Hematopoietic multipotent progenitor cell treated with erythropoietin and hydrocortisone succinate and interleukin-3 and kit ligand, for 17 days (in vitro differentiated cells): ENCODE measurements at places on chromosomes 4 and X.

DNA sequence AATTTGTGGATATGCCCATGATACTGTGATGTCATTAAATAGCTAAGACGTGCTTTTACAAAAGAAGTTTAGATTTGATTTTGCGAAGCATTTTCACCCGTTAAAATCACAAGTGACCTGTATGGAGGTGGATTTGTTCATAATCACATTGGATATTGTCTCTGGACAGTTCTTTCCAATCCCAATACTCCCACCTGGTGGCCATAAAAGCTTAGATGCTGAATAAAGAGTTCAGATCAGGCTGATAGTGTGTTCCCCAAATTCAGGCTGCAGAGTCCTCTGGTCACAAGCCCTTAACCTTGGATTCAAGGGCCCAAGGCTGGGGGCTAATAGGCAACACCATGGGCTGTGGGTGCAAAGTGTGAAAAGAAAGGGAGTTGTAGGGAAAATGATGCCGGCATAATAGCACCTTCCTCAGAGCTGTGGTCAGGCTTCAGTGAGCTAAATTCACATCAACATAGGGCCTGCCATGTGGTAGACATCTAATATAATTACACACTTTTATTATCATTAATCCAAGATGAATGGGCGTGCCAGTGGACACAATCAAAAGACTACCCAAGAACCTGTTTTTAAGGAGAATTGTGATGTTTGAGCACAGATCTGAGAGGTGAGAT, 28.1 kb downstream of the SMIM43 start:
- peak; percentile 44 for DNase-seq

DNA sequence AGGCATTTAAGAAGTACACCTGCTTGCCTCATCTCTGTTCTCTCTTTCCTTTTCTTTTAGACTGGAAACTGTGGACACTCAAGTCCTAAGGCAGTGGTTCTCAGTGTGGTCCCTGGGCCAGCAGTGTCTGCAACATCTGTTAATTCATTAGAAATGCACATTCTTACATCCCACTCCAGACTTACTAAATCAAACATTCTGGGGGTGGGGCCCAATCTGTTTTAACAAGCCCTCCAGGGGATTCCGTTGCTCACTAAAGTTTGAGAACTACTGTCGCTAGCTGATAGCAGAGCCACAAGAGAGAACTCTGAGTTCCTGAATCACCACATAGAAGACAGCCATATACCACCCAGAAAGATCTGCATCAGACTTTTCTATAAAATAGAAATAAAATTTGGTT, 430.6 kb downstream of the BCOR start:
- no peak for DNase-seq

DNA sequence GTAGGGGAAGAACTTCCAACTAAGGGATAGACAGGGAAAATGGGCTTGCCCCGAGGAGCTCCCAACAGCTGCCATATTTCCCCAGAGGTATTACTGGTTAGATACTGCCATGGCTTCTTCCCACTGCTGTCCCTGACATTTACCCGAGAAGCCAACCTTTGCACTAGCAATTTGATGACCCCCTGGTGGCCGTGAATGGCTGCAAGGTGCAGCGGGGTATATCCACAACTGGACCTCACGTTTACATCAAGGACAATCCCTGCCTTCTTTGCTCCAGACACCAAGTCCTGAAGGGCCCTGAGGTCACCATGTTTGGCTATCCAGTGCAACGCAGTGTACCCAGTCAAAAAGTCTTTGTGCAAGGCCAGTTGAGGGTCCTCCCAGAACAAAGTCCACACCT, 2.3 kb downstream of the SOWAHB start:
- DNase-seq, result no peak

DNA sequence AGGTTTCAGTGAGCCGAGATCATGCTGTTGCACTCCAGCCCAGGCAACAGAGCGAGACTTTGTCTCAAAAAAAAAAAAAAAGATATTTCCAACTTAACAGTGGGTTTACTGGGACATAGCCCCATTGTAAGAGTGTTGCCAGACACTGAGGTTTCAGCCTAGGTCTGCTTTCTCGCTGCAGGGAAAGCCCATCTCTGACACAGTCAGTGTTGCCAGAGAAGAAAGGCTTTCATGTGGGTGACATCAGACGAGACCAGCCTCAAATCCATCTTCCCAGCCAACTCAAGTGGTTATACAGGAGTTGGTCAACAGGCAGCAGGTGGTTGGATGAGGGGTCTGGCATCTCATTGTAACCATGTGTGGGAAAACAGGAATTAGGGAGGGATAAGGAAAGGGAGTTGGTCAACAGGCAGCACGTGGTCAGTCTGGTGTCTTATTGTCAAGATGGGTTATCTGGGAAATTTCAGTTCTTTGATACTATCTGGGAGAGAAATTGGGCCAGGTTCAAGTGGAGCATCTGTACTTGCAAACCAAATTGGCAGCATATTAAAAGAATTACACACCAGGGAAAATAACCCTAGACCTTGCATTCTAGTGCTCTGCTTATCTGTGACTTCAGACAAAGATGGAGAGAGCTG, 41.1 kb downstream of the NELFA start:
- DNase-seq, result no peak

GRCh38 chr4:139300431-139301112, 733 bp upstream of the NAA15 start:
- peak; percentile 72 for DNase-seq

GRCh38 chrX:149267878-149268813, 237.0 kb downstream of the IDS start:
- DNase-seq, result no peak

GRCh38 chrX:77223046-77223445, 224.1 kb upstream of the FGF16 start:
- DNase-seq, result no peak

- DNase-seq, result no peak
Observed at GRCh38 chr4:149269835-149270234, 545.8 kb downstream of the IQCM start.

GRCh38 chrX:133852837-133853356, 132.5 kb downstream of the GPC3 start:
- DNase-seq, result no peak

DNA sequence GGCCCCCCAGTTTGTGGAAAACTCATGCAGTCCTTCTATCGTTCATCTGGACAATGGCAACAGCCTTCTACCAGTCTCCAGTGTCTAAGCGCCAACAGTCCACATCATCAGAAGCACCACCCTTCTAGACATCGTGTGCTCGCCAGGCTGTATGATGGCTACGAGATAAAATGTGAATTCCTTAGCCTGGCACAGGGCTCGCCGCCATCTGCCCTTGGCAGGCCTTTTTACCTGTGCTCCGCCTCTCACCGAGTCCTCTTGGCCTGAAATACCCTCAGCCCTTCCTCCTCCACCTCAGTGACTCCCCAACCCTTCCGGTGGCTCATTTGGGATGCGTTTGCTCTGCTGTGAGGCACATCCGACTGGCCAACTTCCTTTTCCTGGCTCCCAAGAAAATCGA, 15.9 kb upstream of the STS start:
- DNase-seq, result no peak

DNA sequence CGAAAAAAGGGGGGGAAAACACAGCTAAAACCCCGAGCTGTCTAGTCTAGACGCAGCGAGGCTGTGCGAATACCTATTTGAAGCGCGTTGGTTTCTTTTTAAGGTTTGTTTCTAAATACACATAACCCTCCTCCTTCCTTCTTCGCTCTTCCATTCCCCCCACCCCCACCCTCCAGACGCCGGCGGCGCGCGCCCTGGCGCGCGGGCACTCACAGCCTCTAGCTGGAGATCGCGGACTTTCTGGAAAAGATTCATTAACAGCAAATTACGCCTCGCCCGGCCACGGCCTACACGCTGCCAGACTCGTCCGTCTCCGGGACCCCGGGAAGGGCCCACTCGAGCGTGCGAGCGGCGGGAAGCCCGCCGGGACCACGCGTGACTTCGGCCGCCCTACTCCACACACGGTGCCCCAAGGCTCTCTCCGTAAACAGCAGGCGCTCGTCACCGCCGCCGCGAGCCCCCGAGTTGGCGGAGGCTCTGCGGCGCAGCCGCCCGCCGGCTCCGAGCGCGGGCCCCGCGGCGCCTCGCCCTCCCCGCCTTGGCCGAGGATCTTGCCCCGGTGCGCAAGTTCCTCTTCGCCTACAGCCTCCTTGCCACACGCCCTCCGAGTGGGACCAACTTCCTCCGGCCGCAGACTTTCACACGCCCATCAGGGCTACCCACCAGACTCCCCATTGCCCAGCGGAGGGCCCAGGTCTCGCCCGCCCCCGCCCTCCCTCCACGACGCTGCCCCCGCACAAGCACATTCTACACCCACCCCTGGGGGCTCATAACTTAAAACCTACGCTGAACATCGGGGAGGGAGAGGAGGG, 2.0 kb downstream of the BCOR start:
- DNase-seq, result peak; percentile 11

GRCh38 chrX:155334486-155335336, at the start of gene CLIC2:
CLIC2 (minus strand) TSS chrX:155334614; CDS start chrX:155334427, 187 bp downstream.
- DNase-seq, result peak; percentile 92

GRCh38 chr4:185020863-185021761, 2.8 kb downstream of the HELT start:
- no peak for DNase-seq

- DNase-seq, result no peak
Observed at GRCh38 chrX:56764975-56765791, 36.1 kb downstream of the NBDY start.

DNA sequence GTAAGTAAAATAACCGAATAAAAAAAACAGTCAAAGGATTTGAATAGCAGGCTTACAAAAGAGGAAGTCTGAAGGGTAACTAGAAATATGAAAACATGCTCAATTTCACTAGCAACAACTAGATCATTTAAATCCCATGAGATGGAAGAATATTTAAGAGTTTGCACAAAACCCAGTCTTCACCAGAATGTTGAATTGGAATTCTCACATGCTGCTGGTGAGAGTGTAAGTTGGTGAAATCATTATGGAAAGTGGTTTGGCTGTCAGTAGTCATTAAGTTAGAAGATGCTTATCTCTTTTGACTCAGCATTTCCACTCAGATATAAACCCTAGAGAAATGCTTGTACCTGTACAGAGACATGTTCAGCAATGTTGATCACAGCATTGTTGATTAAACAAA, 110.1 kb downstream of the PGRMC2 start:
- no peak for DNase-seq

DNA sequence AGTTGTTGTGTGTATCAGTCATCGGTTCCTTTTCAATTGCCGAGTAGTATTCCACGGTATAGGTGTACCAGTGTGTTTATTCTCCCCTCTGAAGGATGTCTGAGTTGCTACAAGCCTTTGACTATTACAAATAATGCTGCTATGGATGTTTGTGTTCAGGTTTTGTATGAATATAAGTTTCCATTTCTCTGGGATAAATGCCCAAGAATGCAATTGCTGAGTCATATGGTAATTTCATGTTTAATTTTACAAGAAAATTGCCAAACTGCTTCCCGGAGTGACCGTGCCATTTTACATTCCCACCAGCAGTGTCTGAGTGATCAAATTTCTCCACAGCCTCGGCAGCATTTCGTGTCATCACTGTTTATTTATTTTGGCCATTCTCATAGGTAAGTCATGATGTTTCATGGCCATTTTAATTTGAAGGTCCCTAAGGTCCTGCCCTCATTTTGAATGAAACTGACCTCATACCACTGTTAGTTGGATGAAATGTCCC, 73.9 kb downstream of the IRF2 start:
- no peak for DNase-seq

DNA sequence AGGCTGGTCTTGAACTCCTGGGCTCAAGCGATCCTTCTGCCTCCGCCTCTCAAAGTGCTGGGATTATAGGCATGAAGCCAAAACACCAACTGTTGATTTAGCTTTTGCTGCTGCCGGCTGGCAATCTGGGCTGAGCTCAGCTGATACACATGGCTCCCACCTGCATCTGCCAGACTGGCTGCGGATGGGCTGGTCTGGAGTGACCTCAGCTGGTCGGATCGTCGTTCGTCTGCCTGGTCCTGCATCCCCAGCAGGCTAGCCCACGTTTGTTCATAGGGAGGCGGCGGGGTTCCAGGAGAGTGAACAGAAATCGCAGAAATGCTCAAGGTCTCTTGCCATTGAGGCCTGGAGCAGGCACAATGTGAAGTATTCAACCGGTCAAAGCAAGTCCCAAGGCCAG, 74.4 kb upstream of the DDX3X start:
- no peak for DNase-seq

DNA sequence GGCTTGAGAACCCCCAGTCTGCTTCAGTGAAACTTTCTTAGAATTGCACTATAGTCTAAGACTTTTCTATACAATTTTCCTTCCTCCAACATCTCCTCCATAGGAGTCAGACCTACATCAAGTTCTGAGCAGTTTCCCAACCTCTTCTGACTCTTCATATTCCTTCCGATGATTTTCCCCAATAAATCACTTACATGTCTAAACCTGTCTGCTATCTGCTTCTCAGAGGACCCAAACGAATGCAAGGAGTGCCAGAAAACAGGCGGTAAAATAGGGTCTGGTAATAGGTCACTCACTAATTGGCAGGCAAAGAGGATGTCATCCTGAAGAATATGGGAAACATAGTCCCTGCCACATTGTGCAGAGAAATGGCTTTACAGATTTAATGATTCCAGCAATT, 153.9 kb downstream of the PCDH18 start:
- no peak for DNase-seq

GRCh38 chrX:19673375-19674040, 158.2 kb upstream of the MAP3K15 start:
- no peak for DNase-seq

DNA sequence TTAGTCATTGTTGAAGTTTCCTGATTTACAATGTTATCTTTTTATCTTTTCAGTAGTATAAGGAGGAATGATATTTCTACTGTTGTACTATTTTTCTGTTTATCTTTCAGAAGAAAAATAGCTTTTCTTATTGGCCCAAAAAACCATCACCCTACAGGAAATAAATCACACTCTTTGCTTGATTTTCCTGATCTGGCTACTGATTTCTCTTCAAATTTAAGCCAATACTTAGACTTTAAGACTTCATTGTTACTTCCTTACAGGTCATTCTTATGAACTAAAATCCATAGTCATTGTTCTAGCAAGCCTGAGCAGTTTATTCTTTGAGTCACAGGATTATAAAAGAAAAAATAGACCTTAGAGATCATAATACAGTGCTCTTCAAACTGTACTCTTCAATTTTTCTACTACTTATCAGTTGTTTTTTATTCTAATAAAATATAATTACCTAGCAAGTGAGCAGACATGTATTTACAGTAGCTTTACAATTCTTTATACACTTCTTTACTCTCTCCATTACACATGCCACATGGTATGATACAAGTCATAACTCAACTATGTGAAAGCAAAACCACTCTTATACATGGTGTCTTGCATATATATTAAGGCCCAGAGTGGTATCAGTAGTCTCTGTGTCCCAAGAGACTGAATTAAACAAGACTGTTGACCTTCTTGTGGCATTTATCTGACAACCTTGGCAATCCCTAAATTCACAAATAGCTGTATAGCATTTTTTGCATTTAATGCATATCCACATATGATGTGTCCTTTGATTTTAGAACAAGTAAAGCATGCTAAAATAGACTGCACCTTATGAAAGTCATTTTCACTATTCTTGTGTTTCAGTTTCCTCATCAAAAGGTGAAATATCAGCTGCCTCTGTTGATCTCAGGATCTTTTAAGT, 47.9 kb downstream of the TET2 start:
- DNase-seq, result no peak
